Sigmoid colon (tissue), 7 donors: ENCODE measurements at places on chromosomes 12 and 14. TPM values are rescaled to one million over a fixed set of nuclear protein-coding genes. Genes with fewer than 3 reads are reported as not detected.

PRPH gene
- 2.4 TPM for polyA plus RNA-seq

FBXO21 gene
- polyA plus RNA-seq = 7.9 TPM

OVCH1 gene
- not detected for polyA plus RNA-seq

PTHLH gene
- 0.55 TPM for polyA plus RNA-seq

DNA sequence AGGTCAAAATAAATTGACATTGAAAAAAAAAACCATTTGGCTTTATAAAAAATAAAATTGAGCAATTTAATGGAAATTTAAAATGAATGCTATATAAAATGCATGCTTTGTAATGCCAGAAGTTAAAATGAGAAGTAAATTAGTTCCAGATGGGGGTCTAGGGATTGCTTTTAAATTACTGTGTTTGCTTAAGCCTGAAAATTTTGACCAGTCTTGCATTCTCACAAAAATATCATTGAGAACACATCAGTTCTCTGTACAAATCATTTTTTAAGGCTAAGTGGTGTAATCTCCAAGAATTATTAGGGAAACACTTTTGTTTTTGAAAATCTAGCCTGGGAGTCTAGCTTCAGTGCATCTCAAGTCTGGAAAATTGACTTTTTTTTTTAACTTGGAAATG lies 90.7 kb downstream of the RERG start:
- no peak for DNase-seq

DNA sequence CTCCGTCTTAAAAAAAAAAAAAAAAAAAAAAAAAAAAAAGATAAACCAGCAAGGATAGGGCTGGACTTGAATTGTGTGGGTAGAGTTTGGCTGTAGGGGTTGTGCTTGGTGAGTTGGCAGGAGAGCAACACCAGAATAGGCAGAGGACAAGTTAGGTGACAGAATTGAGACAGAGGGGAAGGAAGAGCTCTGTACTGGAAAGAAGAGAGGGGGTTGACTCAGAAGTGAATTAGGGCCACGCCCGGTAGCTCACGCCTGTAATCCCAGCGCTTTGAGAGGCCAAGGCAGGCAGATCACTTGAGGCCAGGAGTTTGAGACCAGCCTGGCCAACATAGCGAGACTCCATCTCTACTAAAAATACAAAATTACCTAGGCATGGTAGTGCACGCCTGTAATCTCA lies 6.1 kb upstream of the TMEM30B start:
- DNase-seq = no peak

DNA sequence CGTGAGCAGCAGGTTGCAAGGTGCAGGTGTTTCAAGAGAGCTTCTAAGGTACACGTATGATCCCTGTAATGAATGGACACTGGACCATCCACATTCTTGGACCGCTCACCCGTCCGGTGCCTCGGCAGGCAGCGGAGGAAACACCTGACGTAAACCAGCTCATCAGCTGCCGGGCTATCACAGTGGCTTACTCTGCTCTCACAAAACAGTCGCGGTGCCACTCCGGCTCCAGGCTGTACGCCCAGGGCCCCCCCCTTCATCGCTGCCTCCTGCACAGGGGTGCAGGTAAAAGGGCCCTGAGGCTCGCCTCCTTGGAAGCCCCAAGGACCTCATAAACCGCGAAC lies 436 bp downstream of the VPS33A start:
- no peak for DNase-seq

GPR84 gene
- 0.69 TPM for polyA plus RNA-seq

DNA sequence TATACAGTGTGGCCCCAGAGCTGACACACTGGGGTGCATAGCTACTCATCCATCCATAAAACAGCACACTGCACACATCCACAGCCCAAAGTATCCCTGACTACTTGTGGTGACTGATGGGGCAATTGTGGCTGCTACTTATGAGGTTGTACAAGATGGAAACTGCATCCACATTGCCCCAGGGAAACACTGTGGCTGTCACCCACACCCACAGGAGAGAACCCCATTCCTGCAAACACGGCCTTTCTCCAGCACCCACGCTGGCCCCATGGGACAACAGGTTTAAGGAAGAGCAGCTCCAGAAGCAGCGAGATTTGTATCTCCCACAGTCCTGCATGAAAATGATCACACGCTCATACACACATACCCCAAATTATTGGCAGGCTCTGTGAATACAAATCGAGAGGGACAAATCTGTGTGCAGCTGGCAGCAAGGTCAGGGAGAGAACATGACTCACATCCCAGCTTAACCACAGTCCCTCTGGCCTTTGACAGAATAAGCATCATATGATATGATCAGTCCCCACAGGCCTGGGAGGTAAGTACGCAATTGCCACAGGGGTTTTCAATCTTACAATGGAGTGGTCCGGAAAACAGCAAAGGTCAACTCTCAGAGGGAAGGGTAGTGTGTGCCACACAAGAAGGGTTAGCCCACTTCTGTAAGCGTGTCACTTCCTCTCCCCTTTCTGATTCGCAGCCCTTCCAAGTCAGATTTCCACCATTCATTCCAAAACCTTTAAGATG lies 61.9 kb downstream of the ESR2 start:
- no peak for DNase-seq

DNA sequence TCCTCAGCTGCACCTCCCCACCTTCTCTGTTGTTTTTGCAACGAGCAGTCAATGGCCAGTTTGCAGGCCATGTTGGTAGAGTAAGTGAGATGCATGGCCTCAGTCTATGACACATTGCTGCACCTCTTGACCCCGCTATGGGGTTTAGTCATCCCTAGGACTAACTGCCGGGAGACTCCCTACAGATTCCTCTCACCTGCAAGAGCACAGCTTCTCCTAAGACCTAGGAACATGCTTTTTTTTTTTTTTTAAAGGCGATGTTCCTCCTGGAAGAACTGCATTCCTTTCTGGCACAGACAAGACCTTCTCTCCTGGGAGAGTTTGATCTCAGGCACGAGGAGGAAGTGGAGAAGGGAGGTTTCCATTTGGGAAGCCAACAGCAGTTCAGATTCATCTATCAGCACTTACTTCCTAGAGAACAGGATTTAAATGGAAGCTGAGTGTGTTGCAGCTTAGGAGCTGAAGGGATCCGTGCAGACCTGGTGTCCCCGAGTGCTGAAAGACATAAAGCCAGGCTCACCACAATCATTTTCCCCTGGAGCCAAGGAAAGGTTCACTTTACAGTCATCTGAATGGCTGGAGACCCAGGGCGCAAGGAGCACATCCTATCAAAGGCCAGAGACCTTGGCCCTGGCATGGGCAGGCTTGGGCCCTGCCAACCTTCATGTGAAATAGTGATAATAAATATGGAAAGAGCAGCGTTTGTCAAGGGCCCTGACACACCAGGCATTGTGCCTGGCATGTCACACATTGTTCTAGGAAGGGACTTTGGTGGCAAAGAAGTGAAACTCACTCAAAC lies 104.1 kb downstream of the LGMN start:
- no peak for DNase-seq

PTPN6 gene
- polyA plus RNA-seq = 42.1 TPM

GRCh38 chr14:61585598-61586543 lies 109.4 kb upstream of the HIF1A start:
- peak; percentile 85 for DNase-seq

DNA sequence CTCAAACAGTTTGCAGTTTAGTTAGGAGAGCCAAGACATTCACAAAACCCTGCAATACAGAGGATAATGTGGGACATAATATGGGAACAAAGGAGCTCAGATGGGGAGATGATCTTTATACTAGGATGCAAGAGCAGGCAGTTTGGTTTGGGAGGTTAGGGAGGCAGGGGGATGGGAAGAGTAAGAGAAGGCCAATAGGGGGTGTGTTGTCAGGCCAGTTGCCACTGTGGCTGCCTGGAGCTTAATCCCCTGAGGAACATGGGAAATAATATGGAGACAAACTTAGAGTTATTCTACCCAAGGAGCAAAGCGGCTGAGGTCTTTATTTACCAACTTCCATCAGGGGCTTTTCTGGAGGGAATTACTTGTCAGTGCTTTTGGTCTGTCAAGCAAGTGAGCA lies 10.0 kb upstream of the CSRP2 start:
- DNase-seq = no peak

DNA sequence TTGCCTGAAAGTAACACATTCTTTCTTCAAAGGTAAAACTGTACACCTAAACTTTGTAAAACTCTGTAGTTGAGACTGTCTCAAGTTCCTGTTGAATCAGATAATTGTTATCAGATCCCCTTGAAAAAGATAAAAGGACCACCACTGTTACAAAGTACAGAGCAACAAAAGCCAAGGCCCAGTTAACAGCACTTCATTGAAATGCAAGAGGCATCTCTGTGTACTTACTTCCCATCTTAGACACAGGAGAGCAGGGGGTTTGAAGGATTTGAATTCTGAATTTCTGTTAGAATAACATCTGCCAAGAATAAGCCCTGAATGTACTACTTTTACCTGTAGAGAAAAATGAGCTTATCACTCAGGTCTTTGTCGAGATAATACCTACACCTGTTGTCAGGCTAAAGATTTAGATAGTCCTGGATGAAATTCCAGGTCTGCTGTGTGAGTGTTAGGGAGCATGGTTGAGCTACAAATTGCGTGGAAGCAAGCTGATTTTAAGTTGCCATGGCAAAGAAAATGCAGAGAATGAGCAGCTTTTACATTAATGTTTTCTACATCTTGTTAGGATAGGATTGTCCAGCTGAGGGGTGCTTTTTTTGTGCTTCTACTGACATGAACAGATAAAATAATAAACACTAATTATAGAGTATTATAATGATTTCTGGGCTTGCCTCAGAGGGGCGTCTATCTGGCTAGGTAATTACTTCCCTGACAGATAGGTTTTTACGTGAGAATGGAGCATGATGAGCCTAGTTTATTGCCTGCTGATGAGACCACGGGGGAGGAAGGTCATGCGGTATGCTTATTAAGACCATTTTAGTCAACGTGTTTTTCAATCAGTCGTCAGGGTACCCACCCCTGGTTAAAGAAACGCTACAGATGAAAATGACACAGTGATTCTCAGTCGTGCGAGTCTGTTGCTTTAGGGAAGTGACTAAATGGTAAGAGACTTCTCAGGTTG lies 309.2 kb downstream of the PAWR start:
- DNase-seq = no peak

CPSF6 gene
- polyA plus RNA-seq = 27.4 TPM

TAS2R14 gene
- 1.1 TPM for polyA plus RNA-seq

SLC6A15 gene
- 0.60 TPM for polyA plus RNA-seq

GRCh38 chr12:129902371-129903091 lies 1.3 kb downstream of the TMEM132D start:
- DNase-seq = no peak
